ENCODE measurements at places on chromosomes 11 and 22.

GRCh38 chr22:29710193-29710592 lies 9.6 kb upstream of the CABP7 start:
- no peak for DNase-seq

DNA sequence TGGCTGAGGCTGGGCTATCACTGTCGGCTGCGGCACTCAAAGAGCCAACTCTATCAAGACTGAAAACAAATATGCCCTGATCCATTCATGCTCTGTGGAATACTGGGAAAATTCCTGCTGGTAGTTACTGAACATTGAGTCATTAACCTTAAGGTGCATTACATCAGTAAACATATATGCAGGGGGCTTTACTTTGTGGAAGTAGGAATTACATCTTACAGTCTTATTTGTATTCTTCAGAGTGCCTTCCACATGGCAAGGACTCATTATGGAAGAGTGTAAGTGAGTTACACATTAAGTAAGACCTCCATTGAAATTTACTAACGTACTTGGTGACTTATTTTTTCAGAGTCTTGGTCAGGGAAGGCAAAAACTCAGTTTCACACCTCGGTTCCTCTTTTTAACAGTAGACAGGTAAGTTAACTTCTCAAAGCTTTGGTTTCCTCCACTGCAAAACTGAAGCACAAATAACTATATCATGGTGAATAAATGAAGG lies 4.5 kb downstream of the OR5B21 start:
- DNase-seq: peak; percentile 41

DNA sequence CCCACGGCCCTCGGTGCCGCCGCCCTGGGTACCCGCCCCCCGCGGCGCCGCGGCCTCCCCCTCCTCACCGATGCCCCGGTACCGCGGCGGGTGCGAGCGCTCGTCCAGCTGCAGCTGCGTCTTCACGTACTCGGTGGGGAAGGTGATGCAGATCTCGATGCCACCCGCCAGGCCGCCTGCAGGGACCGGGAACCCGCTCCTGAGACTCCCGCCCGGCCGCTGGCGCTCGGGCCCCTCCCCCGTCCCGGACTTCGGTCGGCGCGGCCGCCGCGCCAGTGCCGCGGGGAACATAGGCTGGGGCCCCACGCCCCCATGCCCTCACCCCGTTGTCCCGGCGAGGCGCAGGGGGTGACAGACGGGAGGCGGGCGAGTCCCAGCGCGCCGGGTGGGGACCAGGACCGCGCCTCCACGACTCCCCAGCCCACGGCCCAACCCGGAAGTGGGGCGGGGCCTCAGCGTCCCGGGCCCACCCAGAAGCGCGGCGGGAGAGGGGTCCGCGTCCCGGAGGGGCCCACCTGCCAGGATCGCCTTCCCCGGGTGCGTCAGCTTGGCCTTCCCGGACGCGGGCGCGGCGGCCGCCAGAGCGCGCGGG lies 375 bp downstream of the SLC25A1 start:
- DNase-seq: peak; percentile 63

DNA sequence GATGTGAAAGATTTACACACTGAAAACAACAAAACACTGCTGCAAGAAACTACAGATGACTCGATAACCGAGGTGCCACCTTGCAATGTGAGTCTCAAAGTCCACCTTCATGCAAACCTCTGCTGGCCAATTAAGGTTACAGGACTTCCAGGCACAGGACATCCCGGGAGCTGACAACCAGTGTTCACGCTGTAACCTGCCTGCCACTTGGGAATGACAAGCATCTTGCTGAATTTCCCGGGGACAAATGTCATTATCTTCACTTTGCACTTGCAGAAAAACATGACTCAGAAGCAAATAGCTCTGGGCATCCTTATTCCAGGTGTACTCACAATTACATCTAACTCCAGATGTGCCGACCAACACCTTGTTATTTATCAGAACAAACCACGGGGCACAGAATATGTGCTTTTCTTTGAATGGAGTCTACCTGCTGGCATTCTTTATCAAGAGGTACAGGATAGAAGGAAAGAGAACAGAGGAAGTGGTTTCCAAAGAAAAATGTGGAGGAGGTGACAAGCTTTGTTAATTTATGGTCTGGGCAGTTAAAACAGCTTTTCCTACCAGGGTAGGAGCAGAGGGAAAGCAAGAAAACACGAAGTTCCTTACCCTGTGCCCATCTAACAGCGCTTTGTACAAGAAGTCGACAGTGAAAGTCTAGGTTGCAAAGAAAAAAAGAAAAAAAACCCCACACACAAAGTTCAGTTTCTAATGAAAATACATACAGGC lies 72.3 kb downstream of the SHANK2 start:
- no peak for DNase-seq

DNA sequence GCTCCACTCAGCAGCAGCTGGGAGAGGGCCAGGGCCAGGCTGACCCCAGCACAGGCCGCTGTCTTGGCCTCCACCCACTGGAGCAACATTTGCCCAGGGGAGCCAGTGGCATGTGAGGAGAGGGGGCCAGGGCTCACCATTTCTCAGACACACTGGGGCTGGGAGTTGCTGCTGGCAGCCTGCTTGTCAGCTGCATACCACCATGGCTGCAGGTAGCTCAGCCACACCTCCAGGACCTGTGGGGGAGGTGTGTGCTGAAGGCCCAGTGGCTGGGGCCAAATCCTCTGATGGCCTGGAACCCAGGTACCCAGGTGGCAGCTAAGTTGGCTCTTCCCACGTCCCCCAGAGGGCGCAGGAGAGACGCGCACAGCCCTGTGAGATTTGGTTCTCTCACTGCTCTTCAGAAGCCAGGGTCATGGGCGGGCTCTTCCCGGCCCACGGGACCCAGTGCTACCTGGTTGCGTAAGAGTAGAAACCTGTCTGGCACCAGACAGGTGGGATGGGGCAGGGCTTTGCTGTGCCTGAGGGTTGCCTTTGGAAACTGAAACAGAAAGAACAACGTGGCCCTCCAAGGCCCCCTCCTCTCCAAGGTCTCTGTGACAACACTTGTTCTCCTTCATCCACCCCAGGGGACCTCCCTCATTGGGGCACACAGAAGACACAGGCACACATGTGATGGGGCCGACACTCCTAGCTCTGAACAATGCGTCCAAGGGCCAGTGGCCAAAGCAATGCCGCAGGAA lies 98.8 kb downstream of the MED15 start:
- DNase-seq: peak; percentile 85

DNA sequence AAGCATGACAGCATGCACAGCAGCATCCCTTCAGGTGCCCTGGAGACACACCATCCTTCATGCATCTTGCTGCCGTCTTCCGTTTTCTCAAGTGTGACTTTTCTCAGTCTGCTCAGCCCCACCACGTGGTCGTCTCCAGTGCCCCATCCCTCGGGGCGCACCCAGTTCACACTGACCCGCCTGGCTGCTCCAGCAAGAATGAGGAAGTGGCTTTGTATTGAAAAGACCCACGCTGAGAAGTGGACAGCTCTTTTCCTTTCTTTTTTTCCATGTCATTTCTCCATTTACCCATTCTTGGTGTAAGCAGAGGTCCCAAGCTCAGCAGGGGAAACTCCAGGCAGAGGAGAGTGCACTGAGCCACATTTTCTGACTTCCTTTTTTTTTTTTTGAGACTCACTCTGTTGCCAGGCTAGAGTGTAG lies 14.5 kb downstream of the SERPINH1 start:
- DNase-seq: peak; percentile 70

DNA sequence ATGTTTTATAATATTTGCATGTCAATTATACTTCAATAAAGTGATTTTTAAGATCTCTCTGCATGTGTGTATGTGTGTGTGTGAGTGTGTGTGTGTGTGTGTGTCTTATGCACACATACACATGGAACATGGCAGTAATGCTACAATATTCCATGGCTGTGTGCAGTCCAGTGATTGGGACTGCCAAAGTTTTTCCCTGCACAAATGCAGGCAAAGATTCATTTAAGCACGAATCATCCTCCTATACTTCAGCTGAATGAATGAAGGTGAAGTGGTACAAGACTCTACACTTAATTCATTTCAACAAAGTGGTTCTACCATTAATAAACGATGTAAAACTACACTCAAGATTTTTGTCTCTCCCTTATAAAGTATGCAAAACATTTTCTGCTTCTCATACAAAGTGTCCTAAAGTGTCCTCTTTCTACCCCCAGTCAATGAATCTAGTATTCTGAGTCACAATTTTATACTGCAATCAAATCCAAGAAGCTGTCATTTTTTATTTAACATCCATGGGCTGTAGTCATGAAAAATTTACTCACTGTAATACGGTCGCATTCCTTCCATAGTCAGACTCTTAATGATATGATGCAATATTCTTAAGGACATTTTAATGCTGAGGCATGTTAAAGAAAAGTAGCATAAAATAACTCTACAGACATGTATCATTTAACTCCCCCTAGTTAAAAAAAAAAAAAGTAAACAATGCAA lies 132.4 kb downstream of the TTC28 start:
- DNase-seq: no peak

- DNase-seq: no peak
These were observed 105.6 kb downstream of the ATXN10 start for GRCh38 chr22:45777046-45777851.

- no peak for DNase-seq
These were observed 241.0 kb downstream of the TENM4 start for GRCh38 chr11:79199729-79200354.

DNA sequence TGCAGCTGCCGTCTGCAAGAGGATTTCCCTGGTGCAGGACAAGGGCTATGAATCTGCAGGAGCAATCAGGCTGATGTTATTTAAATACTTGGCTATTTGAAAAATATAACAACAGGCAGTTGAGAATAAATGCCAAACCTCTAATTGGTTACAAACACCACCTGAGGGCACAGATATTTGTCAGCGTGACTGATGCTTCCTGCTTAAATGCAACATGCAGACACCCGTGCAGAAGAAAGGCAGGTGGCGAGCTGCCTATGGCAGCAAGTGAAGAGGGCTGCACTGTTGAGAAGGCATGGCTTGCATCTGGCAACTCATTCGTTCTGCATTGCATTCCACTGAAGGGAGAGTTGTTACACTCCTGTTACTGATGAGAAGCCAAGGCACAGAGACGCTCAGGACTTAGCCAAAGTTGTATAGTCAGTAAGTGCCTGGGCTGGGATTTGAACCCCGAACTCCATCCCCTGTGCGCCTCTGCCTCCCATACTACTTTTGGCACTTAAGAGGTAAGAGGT lies 350.6 kb downstream of the TENM4 start:
- DNase-seq: no peak

- DNase-seq: no peak
These were observed 11.7 kb upstream of the SORL1-AS1 start for GRCh38 chr11:121464352-121464946.

DNA sequence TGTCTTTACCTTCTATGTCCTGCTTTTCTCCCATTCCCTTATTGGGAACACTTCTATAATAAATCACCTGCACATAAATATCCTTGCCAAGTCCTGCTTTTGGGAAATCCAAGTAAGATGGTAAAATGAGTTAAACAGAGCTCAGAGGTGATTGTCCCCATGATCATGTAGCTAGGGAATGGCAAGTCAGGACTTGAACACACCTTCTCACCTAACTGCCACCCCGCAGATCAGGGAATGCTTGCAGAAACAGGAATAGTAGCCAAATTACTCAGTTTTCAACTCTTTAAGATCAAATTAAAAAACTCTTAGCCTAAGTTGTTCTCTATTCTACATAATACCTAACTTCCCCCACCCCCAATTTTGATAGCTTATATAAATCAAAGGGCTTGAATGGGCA lies 16.0 kb downstream of the OOSP3 start:
- DNase-seq: no peak

DNA sequence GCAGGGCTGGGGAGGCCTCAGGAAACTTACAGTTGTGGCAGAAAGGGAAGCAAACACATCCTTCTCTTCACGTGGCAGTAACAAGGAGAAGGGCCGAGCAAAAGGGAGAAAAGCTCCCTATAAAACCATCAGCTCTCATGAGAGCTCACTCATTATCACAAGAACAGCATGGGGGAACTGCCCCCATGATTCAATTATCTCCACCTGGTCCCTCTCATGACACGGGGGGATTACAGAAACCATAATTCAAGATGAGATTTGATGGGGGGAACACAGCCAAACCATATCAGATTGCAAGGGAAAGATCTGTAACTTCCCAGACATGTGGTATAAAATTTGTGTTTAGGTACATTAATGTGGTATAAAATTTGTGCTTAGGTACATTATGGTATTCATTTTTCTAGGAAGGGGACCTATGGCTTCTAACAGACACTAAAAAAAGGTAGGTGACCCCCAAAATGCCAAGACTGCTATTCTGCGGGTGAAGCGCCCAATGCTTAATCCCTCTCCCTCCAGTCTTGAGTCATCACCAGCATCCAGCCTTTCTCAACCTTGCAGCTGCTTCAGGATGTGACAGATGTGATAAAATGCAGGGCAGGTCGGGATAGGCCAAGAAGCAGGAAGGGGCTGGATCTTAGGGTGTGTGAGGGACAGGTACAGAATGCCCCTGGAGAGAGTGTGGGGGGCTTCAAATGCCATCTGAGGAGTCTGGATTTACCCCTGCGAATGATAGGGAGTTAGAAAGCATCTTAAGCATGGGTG lies 57.7 kb upstream of the AMPD3 start:
- DNase-seq: no peak

DNA sequence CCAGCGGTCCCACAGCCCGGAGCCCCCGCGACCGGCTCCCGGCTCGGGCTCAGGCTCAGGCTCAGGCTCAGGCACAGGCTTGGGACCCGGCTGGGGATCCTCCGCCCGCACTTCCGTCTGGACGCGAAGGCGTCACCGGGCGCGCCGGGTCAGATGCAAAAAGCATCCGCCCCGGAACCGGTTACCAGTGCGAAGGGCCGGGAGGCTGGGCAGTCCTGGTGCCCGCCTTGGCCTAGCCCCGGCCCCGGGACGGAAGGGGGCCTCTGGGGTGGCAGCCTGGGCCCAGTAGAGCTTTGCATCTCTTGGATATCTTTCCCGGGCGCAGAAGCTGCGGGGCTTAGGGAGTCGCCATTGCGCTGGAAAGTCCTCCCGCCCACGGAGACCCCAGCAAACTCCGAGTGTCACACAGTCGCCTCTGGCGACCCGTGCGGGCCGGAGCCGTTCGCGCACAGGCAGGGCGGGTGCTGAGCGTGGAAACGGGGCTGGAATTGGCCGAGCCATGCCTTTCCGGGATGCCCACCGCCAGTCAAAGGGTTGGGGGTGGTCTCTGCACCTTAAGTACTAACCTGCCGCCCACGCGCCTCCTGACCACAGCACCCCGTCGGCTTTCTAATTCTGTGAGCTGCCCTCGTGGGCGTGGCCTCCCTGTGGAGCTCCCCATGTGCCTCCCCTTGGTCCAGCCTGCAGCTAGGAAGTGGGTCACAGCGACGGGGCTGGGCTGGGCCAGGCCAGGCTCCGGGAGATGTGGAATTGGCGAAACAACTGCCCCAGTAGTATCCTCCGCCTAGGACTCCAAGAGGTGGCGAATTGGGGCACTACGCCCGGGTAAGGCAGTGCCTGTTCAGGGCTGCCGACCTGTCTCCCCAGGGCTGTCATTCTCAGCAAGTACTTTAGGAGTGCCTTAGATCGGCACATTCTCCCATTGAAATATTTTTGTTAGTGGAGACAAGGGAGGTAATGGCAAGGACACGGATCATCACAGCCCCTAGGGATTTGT lies at the start of gene TMEM9B:
TSS of gene TMEM9B (minus strand) at position 119 of the 997 bp plus-strand sequence. CDS start 129 bp downstream, outside the sequence.
- DNase-seq: peak; percentile 89

- no peak for DNase-seq
These were observed 76.5 kb downstream of the NAT10 start for GRCh38 chr11:34181856-34182405.

- no peak for DNase-seq
These were observed 19.1 kb downstream of the RPL3 start for GRCh38 chr22:39300186-39300830.

- DNase-seq: no peak
These were observed 138.9 kb upstream of the MTNR1B start for GRCh38 chr11:92830377-92831155.

- DNase-seq: no peak
These were observed 49.8 kb downstream of the CDON start for GRCh38 chr11:126012852-126013251.

Data from GM10248 (cell line).